ENCODE measurements at places on chromosomes 16 and 17.

DNA sequence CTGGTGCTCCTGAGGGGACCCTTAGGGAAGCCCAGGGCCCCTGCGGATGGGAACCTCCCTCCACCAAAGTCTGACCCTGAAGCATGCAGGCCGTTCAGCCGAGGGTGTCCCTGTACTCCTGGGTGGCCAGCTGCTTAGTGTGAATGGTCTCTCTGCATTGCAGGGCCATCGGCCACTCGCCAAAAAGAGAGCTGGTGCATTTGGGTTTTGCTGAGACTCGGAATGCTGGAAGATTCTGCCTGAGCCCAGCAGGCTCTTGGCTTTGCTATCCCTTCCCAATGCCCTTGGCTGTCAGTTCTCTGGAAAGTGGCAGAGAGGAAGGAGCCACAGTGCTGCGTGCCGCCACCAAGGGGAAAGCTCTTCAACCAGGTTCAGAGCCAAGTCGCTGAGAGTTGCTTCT is 2.8 kb downstream of the MEOX1 start:
- no peak for DNase-seq

GRCh38 chr16:31083081-31083480 is 5.7 kb downstream of the PRSS53 start:
- no peak for DNase-seq

DNA sequence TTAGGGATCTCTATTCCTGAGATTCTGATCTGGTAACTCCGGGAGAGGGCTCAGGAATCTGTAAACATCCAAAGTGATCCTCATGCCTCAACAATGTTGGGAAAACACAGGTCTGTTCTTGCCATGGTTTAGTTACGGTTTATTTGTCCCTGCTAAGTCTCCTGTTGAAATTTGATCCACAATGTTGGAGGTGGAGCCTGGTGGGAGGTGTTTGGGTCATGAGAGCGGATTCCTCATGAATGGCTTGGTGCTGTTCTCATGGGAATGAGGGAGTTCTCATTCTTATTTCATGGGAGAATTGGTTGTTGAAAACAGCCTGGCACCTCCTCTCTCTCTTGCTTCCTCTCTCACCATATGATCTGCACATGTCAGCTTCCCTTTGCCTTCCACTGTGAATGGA is 608.6 kb upstream of the GOT2 start:
- DNase-seq: peak; percentile 21

GRCh38 chr17:27288183-27288582 is 5.7 kb upstream of the WSB1 start:
- DNase-seq: no peak

DNA sequence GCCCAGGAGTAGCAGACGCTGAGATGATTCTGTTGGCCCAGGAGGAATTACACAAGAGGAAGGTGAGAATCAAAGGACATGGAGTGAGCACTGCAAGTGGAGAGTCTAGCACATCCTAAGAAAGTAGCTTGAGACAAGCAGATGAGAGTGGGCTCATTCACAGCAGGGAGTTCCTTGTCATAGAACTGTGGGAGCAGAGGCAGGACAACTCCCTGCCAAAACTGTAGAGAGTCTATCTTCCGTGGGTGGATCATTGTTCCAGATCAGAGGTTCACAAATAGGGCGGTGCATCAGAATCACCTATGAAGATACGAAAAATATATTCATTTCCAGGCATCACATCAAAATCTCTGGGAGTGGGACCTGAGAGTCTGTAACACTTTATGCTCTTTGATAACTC is 288.9 kb upstream of the C16orf82 start:
- no peak for DNase-seq

DNA sequence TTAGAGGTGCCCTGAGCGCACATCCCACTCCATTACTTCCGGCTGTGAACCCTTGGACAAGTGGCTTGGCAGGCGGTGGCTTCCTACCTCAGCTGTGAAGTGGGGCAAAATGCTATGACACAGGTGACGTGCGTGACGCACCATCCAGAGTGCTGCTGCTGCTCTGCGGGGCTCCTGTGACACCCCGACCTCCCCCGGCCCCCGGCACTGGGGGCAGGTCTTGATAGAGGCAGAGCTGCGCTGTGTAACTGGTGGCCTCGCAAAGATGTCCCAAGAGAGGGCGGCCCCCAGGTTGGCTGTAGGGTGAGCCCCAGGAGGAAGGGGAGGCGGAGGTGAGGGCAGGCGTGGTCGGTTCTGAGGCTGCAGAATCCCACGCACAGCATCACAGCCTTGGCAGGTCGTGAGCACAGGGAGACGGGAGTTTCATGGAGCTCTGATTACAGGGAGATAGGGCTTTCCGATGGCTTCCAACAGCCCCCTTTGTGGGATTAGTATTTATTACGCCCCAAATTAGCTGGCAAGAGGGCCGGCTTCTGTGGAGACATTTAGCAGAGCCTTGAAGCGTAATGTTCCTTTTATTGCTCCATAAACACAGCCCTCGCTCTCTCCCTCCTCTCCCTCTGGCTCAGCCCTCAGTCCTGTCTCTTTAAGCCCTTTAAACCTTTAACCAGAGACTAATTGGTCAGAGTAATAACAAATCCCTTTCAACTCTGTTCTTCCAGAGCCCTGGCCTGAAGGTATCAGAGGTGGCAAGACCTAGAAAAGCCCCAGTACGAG is 328.1 kb downstream of the C16orf95 start:
- no peak for DNase-seq

- no peak for DNase-seq
Measured at GRCh38 chr16:22194707-22195444, 11.2 kb upstream of the EEF2K start.

GRCh38 chr17:81142301-81143199 is 22.8 kb upstream of the PVALEF start:
- peak; percentile 66 for DNase-seq

DNA sequence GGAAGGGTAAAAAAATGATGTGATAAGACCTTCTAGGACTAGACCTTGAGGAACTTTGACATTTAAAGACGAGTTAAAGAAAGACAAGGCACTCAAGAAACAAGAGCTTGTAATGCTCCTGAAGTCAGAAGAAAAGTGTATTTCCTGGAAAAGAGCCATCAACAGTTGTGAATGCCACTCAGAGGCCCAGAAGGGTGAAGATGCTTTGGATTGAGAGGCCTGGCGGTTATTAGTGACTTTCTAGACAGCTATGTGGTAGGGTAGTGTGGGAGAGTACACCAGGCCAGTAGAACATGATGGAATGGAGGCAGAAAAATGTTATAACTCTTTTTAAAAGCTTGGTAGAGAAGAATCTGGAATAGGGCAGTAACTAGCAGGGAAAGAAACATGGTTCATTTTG is 34.1 kb upstream of the ANKFN1 start:
- DNase-seq: no peak

- DNase-seq: no peak
Measured at GRCh38 chr16:74700116-74700437, 585 bp downstream of the MLKL start.

GRCh38 chr17:65568918-65569317 is 7.5 kb upstream of the AXIN2 start:
- DNase-seq: no peak

DNA sequence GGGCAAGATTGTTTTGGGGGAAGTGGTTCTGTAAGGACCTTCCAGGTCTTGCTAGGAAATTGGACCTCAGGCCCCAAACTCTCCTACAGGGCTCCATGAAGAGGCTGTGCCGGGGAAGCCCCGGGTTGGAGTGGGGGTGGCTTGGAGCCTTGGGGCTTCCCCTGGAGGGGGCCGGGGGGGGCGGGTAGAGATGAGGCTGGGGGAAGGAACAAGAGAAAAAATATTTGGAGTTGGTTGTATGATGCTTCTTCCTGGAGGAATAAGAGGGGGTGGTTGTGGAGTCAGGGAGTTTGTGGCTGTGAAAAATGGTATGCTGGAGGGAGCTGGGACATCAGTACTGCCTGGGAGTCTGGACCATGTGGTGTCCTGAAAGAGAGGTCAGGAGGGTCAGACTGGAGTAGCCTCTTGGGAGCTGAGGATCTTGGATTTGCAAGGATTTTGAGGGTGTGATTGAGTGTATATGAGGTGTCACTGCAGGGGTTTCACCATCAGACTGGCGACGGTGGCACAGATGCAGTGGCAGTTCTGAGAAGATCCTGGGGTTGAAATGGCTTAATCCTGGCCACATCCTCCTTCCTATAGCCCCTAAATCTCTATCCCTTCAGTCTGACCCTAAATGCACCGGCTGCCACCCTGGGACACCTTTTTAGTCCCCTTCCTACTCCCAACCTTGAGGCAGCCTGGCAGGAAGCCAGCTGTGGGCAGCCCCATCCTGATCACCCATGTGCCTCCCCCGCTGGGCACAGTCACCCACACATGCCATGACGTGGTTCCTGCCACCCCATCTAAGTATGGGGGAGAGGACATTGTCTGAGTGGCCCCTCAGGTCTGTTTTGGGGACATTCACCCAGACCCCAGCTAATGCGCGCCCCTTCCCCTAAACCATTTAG is 10.9 kb downstream of the RARA start:
- no peak for DNase-seq

- DNase-seq: peak; percentile 17
Measured at GRCh38 chr16:6125483-6126259, 1028.1 kb upstream of the EEF2KMT start.

GRCh38 chr17:14245002-14245401 is 8.3 kb upstream of the CDRT15 start:
- no peak for DNase-seq

GRCh38 chr17:42192189-42193126 is 1.8 kb downstream of the GHDC start:
- DNase-seq: no peak

DNA sequence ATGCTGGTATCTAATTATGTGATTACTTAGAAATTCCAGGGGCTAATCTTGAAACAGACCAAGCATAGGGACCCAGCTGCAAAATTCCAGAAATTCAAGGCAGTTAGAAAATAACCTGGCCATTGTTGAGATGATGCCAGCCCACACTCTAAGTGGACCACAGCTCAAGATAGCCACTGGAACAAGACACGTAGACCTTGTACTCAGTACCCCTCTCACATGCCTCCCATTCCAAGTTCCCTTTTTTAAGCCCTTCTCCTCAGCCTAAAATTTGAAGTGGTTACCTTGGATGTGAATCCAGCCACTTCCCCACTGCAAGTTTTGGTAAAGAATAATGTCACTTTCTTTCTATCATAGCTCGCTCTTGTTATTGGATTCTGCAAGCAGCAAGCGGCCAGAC is 4.1 kb upstream of the ZNF19 start:
- DNase-seq: no peak

DNA sequence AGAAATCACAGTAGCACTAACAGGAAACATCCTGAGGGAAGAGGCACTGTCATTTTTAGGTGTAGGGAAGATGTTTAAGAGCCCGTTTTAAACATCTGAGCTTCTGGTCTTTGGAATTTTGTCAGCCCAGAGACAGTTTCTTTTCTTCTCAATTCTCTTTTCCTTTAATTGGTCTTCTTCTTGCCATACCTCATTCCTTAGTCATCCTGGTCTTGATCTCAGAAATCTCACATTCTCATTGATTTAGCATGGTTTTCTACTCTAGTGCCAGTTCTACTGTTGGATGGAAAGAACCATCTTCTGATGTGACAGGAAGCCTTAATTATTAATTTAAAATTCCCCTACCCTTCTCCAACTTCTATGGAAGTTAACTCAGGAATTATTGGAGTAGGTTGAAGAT is 25.4 kb downstream of the BMERB1 start:
- DNase-seq: no peak

DNA sequence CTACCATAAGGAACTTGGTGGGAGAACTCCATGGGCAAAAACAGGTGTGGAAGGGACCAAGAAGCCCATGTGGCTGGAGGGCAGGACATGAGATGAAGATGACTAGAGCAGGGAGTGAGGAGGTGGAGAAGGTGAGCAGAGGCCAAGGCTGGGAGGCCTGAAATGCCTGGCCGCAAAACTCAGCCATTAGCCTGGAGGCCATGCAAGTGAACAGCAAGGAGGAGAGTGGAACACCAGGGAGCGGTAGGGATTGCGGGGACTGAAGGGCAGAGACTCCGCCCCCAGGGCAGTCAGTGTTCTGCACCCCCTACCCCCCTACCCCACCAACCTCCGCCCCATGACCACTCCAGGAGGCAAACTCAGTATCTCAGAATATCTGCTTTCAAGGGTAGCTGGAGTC is 17.0 kb downstream of the BCL7C start:
- DNase-seq: no peak

DNA sequence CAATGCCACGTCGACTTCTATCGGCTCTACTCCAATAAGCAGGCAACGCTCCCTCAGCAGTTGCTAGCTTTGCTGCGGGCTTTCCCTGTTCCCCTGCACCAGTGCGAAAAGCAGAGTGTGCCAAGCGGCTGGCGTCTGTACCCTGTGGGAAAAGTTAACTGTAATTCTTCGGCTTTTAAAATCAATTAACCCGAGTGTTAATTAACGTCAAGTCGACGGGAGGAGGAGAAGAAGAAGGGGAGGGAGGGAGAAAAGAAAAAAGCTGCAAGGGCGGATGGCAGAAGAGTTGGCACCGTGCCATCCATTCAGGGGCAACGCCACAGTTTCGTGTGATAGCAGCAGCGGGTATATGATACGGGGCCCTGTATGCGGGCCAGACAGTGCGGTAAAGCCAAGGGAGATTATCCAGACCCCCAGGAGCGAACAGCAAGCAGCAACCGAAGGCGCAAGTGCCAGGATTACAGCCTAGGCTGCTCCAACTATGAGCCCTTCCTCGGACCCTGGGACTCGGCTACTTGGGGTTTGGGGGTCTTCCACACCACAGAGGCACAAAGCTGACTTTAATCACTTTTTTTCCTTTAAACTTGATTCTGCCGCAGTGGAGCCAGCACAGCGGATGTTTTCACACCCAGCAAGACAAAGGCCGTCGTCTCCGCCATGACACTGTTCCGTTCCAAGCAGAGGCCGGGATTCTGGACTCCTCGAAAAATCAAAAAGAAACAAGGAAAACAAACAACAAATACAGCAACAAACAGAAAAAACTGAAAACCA is 253.8 kb upstream of the PMFBP1 start:
- DNase-seq: no peak

- peak; percentile 95 for DNase-seq
Measured at GRCh38 chr16:58366247-58367031, 25.8 kb upstream of the GINS3 start.

- DNase-seq: no peak
Measured at GRCh38 chr17:3740611-3741073, 16.9 kb downstream of the HASPIN start.

- DNase-seq: no peak
Measured at GRCh38 chr16:1444730-1445517, 568 bp upstream of the CCDC154 start.

DNA sequence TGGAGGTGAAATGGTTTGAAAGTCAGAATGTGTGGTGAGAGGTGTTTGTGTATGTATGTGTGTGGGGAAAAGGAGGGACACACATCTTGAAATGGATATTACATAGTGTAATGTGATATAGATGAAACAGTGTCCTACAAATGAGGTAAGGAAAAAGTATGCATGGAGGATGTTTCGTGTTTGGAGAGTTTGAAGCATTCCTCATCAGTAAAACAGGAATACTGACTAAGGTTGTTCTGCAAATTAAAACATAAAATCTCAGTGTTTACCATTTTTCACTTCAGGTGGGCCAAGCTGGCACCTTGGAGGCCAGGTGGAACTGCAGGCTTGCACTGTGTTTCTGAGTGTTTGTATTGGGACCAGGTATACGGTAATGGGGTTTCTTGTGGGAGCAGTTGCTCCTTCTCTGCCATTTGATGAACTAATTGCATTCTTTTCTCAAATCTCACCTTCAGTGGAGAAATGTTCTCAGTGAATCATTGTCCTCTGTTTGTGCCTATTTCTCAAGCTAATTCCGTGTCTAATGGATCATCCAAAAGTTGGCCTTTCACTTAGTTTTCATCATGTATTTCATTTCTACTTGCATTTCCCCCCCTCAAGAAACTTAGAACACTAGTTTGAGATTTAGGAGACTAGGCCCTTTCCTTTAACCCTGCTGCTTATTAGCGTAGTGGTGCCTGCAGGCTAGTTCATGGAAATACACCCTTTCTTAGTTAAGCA is 8.2 kb upstream of the TBKBP1 start:
- DNase-seq: peak; percentile 68

Data from epithelial cell of esophagus (primary cell).